ENCODE measurements at places on chromosomes 2 and 18.

GRCh38 chr2:26770986-26771586, 7.0 kb downstream of the SLC35F6 start:
- DNase-seq, result peak; percentile 63

DNA sequence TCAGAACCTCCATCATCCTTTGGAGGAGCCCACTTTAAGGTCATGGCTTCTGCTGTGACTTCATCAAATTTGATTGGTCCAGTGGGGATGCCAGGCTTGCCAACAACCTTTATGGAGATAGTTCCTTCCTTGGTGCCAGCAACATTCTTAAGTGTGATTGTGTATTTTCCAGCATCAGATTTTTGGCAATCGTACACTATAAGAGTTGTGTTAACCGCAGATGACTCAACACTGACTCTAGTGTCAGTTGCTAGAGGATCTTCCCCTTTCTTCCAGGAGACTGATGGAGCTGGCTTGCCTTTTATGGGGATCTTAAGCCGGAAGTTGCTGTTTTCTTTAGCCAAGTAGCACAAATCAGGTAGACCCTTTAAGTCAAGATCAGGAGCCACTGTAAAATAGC, 98.7 kb downstream of the PLEKHA3 start:
- peak; percentile 8 for DNase-seq

DNA sequence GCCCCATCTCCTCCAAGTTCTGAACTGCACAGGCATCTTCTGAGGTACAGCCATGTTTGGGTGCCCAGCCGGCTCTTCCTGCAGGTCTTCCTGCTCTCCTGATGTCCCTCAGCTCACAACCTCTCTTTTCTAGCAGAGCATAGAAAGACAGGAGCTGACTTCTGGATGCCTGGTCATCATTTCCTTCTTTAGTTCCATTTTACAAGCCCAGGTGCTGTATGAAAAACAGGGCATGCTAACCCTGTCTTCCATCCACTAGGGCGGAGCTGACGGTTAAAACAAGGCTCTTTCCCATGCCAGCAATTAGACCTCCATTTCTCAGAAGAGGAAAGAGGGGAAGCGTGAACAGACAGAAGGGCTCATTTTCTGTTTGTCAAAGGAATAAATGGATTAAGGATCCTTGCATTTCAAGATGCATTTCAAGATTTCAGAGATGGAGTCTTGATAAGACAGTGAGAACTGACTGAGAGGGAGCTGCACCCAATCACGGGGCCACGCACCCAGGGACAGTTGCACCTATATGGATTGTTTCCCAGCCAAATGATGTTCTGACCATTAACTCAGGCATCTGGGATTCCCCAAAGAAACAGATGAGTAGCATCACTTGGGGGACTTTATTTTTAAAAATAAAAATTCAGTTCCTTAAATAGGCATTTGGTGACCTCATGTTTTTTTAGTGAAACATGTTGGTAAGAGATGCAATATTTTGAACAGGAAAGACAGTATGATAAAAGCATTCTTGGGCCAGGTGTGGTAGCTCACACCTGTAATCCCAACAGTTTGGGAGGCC, 45.8 kb upstream of the EML6 start:
- DNase-seq, result no peak

- DNase-seq, result no peak
Measured at GRCh38 chr18:38571651-38572050, 1006.1 kb upstream of the CELF4 start.

GRCh38 chr2:25257032-25257552, 84.6 kb downstream of the DNMT3A start:
- peak; percentile 31 for DNase-seq

GRCh38 chr2:105073591-105073990, 35.7 kb downstream of the MRPS9 start:
- DNase-seq, result no peak

DNA sequence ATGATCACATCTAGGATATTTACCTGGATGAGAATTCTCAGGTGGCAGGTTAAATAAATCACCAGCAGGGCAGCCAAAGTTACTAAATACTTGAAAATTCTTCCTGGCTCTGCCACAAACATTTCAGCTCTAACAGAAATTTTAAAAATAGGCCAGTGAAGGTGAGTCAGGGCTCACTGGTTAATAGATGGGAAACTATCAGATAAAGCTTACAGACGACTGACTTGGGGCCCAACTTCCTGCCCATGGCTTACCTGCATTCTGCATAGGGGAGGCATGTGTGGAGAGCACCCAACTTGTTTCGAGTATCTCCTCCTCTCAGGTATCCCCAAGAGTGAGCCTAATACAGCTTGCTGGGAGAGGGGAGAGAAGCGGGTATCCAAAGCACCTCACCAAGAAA, 57.8 kb downstream of the SPRED2 start:
- DNase-seq, result no peak

DNA sequence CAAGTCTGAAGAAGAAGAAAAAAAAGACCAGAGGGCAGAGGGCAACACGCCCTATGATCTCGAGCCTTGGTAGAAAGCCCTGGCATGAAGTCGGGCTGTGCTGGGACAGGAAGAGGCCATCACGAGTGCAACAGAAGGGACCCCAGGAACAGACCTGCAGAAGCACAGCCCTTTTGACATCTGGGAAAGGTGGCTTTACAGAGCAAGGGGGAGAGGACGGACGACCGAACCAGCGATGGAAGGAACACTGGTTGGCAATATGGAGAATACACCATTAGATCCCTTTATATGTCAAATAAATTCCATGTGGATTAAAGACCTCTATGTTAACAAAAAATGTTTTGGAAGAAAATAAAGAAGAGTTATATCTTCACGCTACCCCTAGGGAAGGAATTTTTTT, 10.7 kb downstream of the KIF1A start:
- no peak for DNase-seq

GRCh38 chr2:158761621-158762020, 33.5 kb upstream of the DAPL1 start:
- DNase-seq, result no peak

DNA sequence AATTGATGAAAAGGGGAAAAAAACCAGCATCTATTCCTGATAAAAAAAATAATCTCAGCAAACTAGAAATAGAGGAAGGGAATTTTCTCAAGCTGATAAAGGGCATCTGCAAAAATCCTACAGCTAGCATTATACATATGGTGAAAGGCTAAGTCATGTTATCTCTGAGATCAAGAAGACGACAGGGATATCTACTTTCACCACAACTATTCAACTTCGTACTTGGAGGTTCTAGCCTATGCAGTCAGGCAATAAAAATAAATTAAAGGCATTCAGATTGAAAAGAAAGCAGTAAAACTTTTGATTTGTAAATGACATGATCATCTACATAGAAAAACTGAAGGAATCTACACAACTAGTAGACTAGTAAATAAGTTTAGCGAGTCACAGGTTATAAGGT, 58.2 kb downstream of the CAB39 start:
- no peak for DNase-seq

- no peak for DNase-seq
Measured at GRCh38 chr2:108918941-108919341, 70.1 kb downstream of the EDAR start.

DNA sequence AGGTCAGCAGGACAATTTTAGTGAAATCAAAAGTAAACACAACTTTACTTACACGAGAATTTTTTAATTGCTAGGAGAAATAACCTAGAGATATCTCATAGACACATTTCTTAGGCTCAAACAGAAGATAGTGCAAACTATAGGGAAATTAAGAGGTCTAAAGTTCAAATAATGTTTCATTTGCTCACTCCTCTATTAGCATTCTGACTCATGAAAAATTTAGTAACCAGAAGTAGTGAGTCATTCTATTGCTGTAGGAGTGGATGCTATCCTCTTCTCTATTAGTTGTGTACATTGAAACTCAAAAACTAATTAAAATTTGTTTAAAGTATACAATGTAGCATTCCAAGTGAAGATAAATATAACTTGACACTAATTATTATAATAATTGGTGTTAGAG, 908.3 kb upstream of the TMEFF2 start:
- peak; percentile 16 for DNase-seq

GRCh38 chr2:42895791-42896135, 103.4 kb upstream of the HAAO start:
- DNase-seq, result no peak

All from skeletal muscle cell (primary cell).